ENCODE measurements at places on chromosomes 2 and 18.

GRCh38 chr2:223578846-223579245 lies 23.3 kb downstream of the SCG2 start:
- no peak for DNase-seq

- DNase-seq = peak; percentile 28
These were observed 1.3 kb upstream of the USP34 start for GRCh38 chr2:61471905-61472805.

DNA sequence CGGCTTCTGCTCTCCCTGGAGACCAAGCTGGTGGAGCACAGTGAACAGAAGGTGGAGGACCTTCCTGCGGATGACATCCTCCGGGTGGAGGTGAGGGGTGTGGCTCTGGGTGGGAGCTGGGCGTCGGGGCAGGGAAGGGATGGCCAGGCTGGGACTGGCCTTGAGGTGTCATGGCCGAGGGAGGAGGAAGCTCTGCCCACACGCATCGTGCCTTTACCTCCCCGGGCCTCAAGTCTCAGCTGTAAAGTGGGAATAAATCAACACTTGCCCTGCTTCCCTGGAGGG lies 98.2 kb downstream of the DYSF start:
- DNase-seq = no peak

DNA sequence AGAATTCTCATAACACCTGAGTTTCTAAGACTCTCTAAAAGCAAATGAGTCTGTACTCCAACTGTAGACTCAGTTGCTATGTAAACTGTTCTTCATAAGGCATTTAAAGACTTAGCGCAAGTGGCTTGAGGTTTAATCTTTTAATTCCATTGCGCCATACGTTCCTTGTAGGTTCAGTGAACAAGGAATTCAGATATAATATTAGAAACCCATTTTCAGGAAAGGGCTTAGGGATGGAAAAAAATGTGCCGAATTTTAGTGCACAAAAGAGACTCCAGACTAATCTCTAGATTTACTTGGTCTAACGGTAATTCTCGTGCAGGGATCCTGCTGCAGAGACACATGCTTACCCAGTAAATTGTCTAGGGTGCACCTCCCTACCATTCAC lies 268.9 kb upstream of the TANK start:
- DNase-seq = no peak

DNA sequence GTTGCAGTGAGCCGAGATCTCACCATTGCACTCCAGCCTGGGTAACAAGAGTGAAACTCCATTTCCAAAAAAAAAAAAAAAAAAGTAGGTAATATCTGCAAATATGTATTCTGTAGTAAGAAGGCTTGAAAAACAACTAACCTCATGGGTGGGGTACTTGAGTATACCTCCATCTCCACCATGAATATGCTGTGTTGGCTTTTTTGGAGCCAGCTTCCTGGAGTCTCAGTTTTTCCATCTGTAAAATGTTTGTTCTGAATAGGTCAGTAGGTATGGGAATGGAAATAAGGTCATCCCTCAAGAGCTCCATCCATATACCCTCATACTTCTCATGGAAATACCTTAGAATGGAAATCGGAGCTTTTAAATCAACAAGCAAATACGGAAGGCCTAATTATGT lies 430.0 kb upstream of the FAM98A start:
- DNase-seq = no peak

- DNase-seq = no peak
These were observed 19.4 kb upstream of the EHBP1 start for GRCh38 chr2:62686012-62686685.

GRCh38 chr2:5474716-5475115 lies 217.5 kb upstream of the SOX11 start:
- DNase-seq = no peak

- no peak for DNase-seq
These were observed 218.0 kb upstream of the TRIB2 start for GRCh38 chr2:12498704-12499103.
